ENCODE measurements at places on chromosomes 5 and 9.
A peak's percentile ranks its signal among the peaks of the same experiment; 100 is the strongest.

DNA sequence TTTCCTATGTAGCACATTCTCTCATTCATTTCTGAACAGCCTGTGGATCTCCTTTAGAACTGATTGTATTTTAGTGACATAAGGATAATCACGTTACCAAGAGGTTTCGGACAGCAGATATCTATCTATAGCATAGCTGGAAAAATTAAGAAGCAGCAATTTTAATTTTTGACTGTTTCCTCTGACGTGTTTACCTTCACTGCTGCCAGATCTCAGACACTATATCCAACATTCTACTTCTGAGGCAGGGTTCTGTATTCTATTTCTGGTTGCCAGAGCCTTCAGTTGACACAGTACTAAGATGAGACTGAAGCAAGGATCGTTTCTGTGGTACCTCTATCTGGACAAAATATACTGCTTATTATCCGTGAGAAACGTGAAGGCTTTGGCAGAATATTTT is at the start of gene EFCAB9:
Gene EFCAB9 (plus strand): TSS at position 301 of the 400 bp plus-strand sequence. CDS start 1 bp downstream, at position 302.
- DNase-seq = no peak

DNA sequence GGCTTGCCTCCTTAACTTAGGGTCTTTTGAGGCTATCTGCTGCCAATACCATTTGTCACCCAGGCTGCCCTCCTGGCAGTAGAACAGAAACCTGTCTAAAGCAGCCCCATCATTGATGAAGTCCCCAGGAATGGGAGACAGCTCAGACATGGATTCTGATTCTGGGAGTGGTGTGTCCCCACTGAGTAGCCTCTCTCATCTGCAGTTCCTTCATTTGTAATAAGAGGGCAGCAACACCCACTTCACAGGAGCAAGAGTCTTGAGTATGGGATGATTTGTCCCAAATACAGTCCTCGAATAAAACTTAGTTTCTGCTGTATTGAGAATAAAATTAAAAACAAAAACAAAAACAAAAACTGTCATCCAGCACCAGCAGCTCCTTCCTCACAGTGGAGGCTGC is 167.6 kb downstream of the ASTN2 start:
- peak; percentile 44 for DNase-seq

GRCh38 chr5:9582406-9582805 is 36.5 kb upstream of the SEMA5A start:
- no peak for DNase-seq

- no peak for DNase-seq
These were observed 204.8 kb upstream of the KLF4 start for GRCh38 chr9:107694390-107694789.

DNA sequence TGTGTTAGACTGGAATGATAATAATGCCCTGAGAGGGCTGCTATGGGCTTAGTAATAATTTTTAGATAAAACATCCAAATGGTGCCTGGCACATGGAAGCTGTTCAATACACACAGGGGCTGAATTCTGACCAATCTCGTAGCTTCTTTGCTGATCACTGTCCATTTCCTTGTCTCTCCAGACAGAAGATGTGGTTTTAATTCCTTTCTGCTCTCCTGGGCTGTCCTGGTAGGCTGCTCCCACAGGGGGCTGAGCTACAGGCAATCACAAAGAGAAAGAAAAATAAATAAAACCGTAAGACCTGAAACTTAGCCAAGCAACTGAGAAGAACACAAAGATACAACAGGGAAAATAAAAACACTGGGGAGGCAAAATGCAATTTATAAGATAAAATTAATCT is 136.5 kb downstream of the CDK5RAP2 start:
- DNase-seq = no peak

DNA sequence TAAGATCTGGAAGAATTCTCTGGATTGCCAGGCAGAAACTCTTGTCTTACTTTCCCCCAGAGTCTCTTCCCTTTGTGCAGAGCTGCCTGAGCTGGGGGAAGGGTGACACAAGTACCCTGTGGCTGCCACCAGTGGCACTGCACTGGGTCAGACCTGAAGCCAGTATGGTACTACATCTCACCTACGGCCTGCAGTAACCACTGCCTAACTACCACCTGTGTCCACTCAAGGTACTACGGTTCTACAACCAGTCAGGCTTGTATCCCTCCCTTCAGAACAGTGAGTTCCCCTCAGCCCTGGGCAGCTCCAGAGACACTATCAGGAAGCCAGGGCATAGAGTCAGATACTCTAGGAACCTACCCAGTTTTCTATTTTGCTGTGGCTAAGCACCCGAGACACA is 212.0 kb upstream of the POU5F2 start:
- DNase-seq = no peak

DNA sequence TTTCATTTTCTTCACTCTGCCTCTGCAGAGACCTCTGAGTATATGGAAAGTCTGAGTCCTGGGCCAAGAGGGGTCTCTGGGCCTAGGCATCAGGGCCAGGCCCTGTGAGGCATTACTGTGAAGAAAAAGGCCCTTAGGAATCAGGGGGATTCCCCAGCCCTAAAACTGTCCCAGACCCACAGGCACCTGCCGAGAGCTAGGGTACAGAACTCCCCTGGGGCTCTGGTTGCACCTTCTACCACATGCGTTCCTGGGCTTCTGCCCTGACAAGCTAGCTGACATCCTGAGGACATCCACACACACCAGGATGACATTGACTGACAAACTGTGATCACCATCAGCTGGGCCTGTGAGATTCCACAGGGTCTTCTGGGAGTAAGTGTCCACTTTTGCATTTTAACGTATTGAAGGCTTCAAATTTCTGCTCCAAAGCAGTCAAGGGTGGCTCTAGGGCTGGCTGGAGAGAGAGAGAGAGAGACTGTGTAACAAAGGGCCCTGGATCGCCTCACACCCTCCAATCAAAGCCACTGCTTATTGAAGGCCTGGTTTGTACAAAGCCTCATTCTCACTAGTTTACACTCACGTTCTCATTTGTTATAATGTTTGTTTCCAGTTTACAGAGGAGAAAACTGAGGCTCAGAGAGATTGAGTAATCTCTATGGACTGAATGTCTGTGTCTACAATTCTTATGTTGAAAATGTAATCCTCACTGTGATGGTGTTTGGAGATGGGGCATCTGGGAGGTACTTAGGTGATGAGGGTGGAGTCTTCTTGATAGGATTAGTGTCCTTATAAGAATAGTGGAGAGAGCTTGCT is 45.1 kb downstream of the TGFBI start:
- no peak for DNase-seq

- DNase-seq = no peak
These were observed 84.5 kb upstream of the VCAN start for GRCh38 chr5:83387041-83387440.

GRCh38 chr9:121505903-121506735 is 6.5 kb upstream of the GGTA1 start:
- DNase-seq = no peak

GRCh38 chr9:134698111-134698510 is 56.5 kb downstream of the COL5A1 start:
- DNase-seq = no peak

DNA sequence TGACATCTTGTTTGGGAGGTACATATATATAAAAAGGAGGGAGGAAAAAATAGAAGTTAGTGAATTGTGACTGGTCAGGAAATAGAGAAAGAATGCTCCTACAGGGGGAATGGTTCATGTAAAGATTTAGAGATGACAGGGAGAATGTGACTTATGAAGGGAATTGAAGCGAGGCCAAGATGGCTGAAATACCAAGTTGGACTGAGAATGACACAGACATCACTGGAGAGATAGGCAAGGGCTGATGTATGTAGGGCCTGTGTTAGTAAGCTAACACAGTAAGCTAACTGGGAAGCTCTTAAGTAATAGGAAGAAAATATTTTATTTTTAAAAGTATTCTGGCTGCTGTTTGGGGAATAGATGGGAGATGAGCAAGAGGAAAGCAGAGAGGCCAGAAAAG is 286.3 kb downstream of the NNT start:
- DNase-seq = no peak

GRCh38 chr5:746258-746761 is 38.2 kb downstream of the ZDHHC11B start:
- DNase-seq = no peak

DNA sequence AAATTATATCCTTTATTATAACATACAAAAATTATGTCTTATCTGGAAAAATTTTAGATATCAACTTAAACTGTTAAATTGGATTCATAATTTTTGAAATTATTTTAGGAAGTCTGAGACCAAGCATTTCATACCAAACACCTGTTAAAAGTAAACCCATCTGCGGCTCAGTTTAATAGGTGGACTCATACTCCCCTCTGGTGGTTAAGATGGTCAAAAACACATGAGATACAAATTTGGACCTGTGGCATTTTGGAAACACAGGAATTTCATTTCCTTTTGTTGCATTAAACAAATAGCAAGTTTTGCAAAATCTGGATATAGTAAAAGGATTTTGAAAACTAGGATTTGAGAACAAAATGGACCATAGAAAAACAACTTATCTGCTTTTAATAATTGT is 53.7 kb downstream of the RGMB start:
- DNase-seq = no peak

GRCh38 chr9:106921341-106921899 is 58.5 kb downstream of the ZNF462 start:
- DNase-seq = peak; percentile 80

- no peak for DNase-seq
These were observed 454.5 kb upstream of the ZNF608 start for GRCh38 chr5:125200866-125201373.

GRCh38 chr9:128091571-128091970 is 23.5 kb downstream of the SLC25A25 start:
- DNase-seq = no peak

DNA sequence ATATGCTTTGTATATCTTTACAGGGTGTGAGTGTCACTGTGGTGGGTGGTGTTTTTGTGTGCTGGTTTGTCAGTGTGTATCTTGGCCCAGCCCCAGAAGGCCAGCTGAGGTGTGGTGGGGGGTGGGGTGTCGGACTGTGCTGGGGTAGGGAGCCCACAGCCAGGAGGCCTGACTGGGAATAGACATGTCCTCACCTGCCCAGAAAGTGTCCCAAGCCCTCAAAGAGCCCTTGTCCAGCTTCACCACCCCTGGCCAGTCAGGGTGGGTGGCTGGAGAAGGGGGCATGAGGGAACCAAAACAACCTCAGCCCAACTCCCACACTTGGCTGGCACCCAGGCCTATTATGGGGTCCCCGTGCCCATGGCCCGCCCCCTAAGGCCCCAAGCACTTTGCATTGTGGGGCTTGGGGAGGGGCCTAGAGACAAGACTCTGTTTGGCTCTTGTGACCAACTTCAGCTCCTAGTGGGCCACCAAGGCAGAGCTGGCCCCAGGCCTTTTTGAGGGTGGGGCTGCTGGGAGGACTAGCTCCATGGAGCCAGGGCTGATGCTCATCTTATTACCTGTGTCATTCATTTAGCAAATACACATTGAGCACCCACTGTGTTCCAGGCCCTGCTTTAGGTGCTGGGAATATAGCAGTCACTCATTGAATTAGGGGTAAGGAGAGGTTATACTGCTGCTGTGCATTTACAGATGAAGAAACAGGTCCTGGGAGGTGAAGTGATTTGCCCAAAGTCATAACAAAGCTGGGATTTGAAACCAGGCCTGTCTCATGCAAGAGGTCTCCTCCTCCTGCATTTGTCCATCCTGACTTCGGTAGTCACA is 56.2 kb upstream of the PSD2 start:
- DNase-seq = peak; percentile 29

DNA sequence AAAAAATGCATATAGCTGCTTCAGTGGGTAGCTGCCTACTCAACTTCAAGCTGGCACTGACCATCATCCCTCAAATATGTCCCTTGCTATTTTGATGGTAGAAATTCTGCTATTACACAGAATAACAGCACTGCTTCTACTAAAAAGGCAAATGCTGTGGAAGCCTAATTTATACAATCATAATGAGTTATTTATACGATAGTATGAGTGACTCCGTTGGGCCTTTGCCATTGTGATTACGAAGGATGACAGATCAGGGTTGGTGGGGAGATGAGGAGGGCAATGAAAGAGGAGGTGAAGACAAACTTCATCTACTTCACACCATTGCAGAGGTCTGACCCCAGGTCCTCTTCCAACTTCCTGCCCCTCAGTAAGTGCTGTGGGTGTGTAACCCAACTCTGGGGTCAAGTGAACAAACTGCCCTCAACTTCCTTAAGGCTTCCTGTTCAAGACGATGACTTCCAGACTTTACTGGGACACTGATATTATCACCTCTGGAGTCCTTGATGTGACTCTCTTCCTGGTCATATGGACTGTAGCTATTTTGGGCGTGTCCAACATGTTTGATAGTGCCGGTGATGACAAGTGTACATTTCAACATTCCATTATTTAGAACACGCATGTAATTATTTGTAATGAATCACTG is 74.1 kb upstream of the RPS23 start:
- no peak for DNase-seq

DNA sequence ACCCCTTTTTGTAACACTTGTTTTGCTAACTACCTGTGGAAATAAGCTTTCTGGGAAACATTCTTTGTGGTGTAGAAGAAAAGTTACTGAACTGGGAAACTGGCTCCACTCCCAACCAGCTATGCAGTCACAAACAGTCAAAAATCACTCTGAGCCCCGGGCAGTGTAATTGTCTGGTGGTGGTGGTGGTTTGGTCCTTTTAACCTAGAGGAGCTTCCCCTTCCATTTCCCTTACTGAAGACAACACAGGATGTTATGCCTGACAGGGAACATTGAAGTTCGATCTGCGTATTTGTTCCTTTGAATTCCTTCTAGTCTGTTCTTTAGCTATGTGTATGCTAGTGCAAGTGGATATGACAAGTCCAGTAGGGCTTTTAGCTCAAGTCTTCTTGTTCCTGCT is 56.8 kb upstream of the TBCA start:
- DNase-seq = no peak

DNA sequence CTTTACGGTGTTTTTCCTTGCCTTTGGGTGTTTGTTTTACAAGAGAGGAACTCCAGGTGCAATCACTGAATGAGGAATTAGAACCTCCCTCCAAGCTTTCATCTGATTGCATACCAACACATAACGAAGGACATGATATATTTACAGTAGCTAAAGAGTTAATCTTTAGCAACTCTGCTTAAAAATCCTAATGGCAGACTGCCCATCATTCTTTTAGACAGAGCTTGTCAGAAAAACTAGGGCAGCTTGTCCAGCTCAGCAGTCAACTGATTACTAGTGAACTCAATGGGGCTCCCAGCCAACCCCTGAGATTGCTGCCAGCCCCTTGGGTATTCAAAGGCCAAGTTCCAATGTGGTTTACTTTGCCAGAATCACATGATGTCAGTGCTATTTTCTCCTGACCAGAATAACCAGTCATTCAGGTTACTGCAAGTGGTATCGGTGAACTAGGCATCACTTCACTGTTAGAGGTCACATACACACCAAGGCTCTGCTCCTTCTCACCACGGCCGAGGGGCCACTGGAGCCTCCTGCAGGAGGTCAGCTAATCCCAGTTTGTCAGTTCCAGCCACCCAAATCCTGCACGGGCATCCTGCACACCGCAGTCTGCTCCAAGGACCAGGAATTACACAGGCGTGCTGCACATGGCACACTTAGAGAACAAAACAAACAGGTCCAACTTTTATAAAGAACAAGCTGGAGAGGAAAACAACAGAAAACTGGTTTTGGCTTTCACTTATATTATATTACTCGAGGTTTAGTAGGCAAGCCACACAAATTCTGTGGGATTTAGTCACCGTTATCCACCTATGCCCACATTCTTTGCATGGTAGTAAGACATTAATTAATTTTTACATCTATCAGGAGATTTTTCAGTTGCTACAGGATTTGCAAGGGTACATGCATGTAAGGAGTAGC is 62.5 kb downstream of the NFIB start:
- DNase-seq = peak; percentile 72

- DNase-seq = no peak
These were observed 209.2 kb downstream of the DIRAS2 start for GRCh38 chr9:90433398-90433941.

All from NCI-H526 (cell line).